Activated T-cell treated with anti-CD3 and anti-CD28 coated beads, Interleukin-2, amount 50 U/mL, for 72 hours (primary cell): ENCODE measurements at places on chromosomes 1 and 21. TPM values are rescaled to one million over a fixed set of nuclear protein-coding genes. Genes with fewer than 3 reads are reported as not detected.
A peak's percentile ranks its signal among the peaks of the same experiment; 100 is the strongest.

The INTS7 gene
- 19.2 TPM for total RNA-seq

The SIM2 gene
- 4.1 TPM for total RNA-seq

DNA sequence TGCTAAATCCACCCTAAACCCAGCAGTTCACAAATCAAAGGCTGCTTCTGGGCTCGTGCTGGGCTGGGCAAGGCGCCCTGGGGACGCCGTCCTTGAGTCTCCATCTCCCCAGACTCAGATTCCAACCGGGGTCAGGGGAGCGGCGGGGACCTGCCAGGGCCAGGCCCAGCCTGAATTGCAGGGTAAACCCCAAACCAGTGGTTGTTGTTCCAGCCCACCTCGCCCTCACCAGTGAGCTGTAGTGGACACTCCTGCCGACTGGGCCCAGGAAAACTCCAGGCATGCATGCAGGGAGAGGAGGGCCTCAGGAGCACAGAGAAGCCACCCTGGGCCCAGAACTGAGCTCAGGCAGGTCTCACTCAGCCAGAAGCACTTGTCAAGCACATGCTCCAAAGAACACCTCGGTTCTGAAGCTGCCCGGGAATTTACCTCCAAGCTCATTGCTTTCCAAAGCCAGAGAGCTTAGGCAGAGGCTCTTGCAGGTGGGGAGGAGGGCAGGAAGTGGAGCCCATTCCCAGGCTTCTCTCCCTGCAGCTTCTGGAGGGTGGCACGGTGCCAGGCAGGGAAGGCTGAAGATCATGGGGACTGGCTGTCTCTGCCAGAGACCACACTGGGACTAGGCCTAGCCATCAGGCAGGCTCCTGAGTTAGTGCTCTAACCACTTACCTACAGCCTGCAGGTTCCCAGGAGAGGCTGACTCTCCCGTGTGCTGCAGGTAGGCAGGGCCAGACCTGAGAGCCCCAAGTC lies 437.0 kb downstream of the MATN1 start:
- no peak overlapping the region for H3K27ac ChIP-seq
- H3K36me3 ChIP-seq: no peaks in the 10 kb centered on the region
- peaks cover 13% of the 10 kb centered on the region for H3K27me3 ChIP-seq
- no peak for DNase-seq

GRCh38 chr1:61186753-61187152 lies 104.4 kb downstream of the NFIA start:
- no peak overlapping the region for H3K27ac ChIP-seq
- no peaks in the 10 kb centered on the region for H3K36me3 ChIP-seq
- H3K4me3 ChIP-seq: no peak overlapping the region
- DNase-seq: no peak

The FAM72B gene
- total RNA-seq: 34.6 TPM

The NGF gene
- not detected for total RNA-seq

The LMX1A gene
- total RNA-seq: not detected

The RGS16 gene
- total RNA-seq: 73.3 TPM

DNA sequence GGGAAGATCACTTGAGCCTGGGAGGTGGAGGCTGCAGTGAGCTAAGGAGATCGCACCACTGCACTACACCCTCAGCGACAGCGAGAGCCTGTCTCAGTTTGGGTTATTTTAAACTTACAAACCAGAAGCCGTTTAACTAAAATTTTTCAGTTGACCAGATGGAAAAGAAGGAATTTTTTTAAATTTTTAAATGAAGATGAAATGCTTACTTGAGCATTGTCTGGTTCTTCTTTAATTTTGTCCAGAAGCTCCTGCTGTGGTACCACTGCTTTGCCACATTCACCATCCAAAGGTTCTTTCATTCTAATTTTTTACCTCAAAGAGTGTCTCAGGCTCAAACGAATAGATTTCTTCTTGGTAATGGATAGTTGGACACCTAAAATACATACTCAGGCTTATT lies 1.4 kb downstream of the ZMYM6 start:
- H3K27me3 ChIP-seq: no peaks in the 10 kb centered on the region
- peaks cover 39% of the 10 kb centered on the region for H3K36me3 ChIP-seq
- peaks cover 27% of the 10 kb centered on the region for H3K4me1 ChIP-seq
- no peak for DNase-seq
- peak overlapping the region; percentile 98 for H3K27ac ChIP-seq

The ADAMTS1 gene
- not detected for total RNA-seq

DNA sequence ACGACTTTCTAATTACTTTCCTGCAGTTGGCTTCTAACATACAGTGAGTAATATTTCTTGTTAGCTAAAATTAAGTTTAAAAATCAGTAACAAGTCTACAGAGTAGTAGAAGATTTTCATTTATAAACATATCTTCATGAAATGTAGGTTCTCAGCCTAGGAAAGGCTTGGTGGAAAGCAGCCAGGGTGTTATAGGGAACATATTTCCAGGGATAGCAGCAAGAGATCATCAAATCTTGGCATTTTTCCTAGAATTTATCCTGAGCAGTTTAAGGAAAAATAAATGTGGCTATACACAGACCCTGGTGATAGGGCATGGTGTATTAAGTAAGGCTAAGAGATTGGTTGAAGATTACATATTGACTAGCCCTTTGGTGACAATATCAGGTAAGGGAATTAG lies 203.5 kb upstream of the NEGR1 start:
- no peaks in the 10 kb centered on the region for H3K36me3 ChIP-seq
- no peak overlapping the region for H3K27ac ChIP-seq
- no peak overlapping the region for H3K4me3 ChIP-seq
- no peaks in the 10 kb centered on the region for H3K27me3 ChIP-seq
- DNase-seq: no peak
- H3K4me1 ChIP-seq: peaks cover 8% of the 10 kb centered on the region

The SYDE2 gene
- 3.4 TPM for total RNA-seq

DNA sequence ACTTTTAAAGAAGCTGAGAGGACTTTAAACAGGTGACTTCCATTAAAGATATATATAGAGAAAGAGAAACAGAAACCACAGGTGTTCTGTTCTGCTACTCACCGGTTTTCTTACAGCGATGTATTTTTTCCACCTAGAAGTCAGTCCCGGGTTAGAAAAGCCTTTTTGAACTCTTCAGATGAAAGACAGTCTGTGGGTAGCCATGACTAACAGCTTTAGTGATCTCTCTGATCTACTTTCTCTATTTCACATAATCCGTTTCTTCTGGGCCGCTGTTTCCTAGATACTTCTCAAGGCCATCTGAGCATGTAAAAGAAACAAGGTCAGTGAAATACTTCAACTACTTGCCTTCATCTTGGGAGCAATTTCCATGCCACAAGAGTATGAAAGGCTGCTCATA lies 25.1 kb downstream of the WDR64 start:
- peak overlapping the region; percentile 42 for H3K4me3 ChIP-seq
- peak; percentile 42 for DNase-seq
- H3K36me3 ChIP-seq: no peaks in the 10 kb centered on the region
- peaks cover 33% of the 10 kb centered on the region for H3K4me1 ChIP-seq

- peak overlapping the region; percentile 72 for H3K4me3 ChIP-seq
- peaks cover 11% of the 10 kb centered on the region for H3K27me3 ChIP-seq
- H3K4me1 ChIP-seq: peaks cover 16% of the 10 kb centered on the region
- no peaks in the 10 kb centered on the region for H3K36me3 ChIP-seq
- peak; percentile 90 for DNase-seq
These were observed 93.1 kb downstream of the NID1 start for GRCh38 chr1:235971571-235972310.

GRCh38 chr1:167997037-167997575 lies 60.2 kb upstream of the MPC2 start:
- H3K4me1 ChIP-seq: no peaks in the 10 kb centered on the region
- no peaks in the 10 kb centered on the region for H3K27me3 ChIP-seq
- H3K36me3 ChIP-seq: no peaks in the 10 kb centered on the region
- H3K4me3 ChIP-seq: no peak overlapping the region
- no peak for DNase-seq
- H3K27ac ChIP-seq: no peak overlapping the region

- no peak overlapping the region for H3K4me3 ChIP-seq
- H3K36me3 ChIP-seq: no peaks in the 10 kb centered on the region
- H3K27ac ChIP-seq: no peak overlapping the region
These were observed 292.1 kb upstream of the VAMP3 start for GRCh38 chr1:7478809-7479499.

- no peaks in the 10 kb centered on the region for H3K36me3 ChIP-seq
- peaks cover 13% of the 10 kb centered on the region for H3K27me3 ChIP-seq
- DNase-seq: no peak
- H3K4me1 ChIP-seq: peaks cover 12% of the 10 kb centered on the region
- H3K27ac ChIP-seq: no peak overlapping the region
- H3K4me3 ChIP-seq: no peak overlapping the region
These were observed 10.1 kb upstream of the HCRTR1 start for GRCh38 chr1:31607360-31607759.

The PTPN22 gene
- total RNA-seq: 82.5 TPM

The DENND2D gene
- total RNA-seq: 134 TPM

- H3K27me3 ChIP-seq: no peaks in the 10 kb centered on the region
- no peak overlapping the region for H3K4me3 ChIP-seq
- no peak overlapping the region for H3K27ac ChIP-seq
- no peaks in the 10 kb centered on the region for H3K36me3 ChIP-seq
These were observed 37.7 kb downstream of the SYF2 start for GRCh38 chr1:25194572-25195020.

DNA sequence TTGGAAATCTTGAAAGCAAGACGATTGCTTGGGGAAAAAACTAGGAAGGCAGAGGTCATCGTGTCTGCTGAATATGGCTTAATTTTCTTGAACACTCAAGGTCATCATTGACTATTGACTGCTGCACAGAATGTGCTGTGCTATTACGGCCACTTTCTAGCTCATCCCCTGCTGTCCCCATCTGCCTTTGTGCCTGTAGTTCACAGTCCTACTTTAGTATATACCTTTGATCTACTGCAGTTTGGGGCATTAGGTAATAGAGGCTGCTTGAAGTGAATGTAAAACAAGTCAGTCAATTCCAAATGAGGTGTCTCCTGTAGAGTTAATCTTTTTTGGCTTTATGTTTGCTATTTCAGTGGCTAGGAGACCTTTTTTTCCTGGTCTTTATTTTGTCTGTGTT lies 8.3 kb downstream of the RAB4A start:
- peaks cover 43% of the 10 kb centered on the region for H3K4me1 ChIP-seq
- no peaks in the 10 kb centered on the region for H3K27me3 ChIP-seq
- no peak for DNase-seq
- H3K36me3 ChIP-seq: peaks cover 5% of the 10 kb centered on the region

DNA sequence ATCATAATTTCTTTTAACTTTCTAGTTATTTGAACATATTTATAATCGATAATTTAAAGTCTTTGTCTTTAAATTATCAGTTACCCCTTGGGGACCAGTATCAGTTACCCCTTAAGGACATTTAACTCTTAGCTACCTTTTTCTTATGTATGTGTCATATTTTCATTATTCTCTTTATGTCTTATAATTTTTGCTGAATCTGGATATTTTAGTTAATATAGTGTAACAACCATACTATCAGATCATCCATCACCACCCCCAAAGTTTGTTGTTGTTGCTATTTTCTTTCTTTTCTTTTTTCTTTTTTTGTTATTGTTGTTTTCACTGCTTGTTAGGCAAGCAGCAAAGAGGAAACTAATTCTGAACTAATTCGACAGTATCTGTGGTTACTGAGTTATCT lies 57.0 kb upstream of the TNFSF18 start:
- no peaks in the 10 kb centered on the region for H3K4me1 ChIP-seq
- H3K27me3 ChIP-seq: no peaks in the 10 kb centered on the region
- no peak overlapping the region for H3K27ac ChIP-seq
- DNase-seq: no peak

- H3K27me3 ChIP-seq: no peaks in the 10 kb centered on the region
- no peak overlapping the region for H3K4me3 ChIP-seq
- no peaks in the 10 kb centered on the region for H3K36me3 ChIP-seq
These were observed 24.3 kb downstream of the PTGS2 start for GRCh38 chr1:186655876-186656275.

The GJB4 gene
- total RNA-seq: not detected

The DMBX1 gene
- total RNA-seq: not detected

The ETV3L gene
- total RNA-seq: not detected

The C1orf56 gene
- 2.1 TPM for total RNA-seq
